ENCODE measurements at places on chromosomes 12 and 14. TPM values are rescaled to one million over a fixed set of nuclear protein-coding genes. Genes with fewer than 3 reads are reported as not detected.

Gene CMA1
- total RNA-seq, result not detected

Gene TSHR
- total RNA-seq, result 0.29 TPM

Gene OASL
- total RNA-seq, result 0.70 TPM

Gene BDKRB1
- 0.23 TPM for total RNA-seq

Gene KCNC2
- 2.2 TPM for total RNA-seq

Gene INSM2
- not detected for total RNA-seq

Gene SSPN
- 46.1 TPM for total RNA-seq

Gene OR6C2
- total RNA-seq, result not detected

Gene SLC25A47
- total RNA-seq, result not detected
